ENCODE measurements at places on chromosomes 1 and 21.

DNA sequence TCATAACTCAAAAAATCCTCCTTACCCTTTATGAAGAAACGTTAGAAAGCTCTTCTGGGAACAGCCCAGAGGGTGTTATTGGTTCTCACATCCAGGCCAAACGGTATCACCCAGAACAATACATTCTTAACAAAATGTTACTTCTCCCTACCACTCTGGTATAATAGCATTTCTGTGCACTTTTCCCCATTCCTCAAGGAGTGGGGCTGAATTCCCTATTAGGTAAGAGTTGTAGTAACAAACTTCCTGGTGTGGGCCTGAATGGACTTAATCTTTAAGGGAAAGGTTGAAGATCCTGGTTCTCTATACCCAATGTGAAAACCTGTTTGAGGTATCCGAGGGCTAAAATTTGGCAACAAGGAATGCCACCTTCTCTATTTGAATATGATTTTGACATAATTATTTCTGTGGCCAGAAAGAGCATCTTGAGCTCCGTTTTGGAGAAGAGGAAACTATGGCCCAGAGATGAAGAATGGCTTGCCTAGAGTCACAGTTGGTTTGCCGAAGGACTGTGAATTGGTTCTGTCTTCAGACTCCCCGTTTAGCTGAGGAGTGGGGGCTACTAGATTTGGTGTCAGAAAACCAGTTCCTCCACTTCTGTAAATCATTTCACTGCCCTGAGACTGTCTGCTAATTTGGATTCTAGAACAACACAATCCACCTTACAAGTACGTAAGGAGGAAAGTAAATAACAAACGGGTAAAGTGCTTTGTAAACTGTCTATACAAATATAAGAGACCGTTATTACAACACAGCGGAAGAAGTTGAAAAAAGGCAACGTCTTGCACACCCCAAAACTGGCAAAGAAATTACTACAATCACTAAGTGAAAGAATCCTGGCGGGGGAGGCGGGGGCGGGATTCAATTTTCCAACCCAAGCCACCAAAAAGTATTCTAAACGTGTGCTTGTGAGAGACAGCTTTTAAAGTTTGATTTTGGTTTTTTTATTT, 2.3 kb downstream of the ANP32E start:
- no peak for DNase-seq

- DNase-seq: no peak
These were observed 275.1 kb upstream of the GJB5 start for GRCh38 chr1:34479731-34480130.

GRCh38 chr1:1135339-1136136, 19.6 kb upstream of the C1orf159 start:
- no peak for DNase-seq

DNA sequence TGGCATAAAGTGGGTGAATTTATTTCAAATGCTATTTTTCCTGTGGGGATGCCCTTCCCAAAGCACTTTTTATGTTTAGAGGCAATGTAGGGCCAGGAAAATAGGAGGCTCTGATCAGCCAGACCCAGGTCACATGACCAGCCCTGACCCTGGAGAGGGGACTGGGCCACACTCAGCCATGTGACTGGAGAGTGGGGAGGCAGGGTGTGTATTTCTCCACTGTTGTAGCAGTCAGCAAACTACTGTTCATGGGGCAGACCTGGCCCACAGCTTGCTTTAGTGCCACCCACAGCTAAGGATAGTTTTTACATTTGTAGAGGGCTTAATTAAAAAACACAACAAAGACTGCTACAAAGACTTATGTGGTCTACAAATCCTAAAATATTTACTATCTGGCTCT, 153.8 kb downstream of the ACTL8 start:
- DNase-seq: no peak

DNA sequence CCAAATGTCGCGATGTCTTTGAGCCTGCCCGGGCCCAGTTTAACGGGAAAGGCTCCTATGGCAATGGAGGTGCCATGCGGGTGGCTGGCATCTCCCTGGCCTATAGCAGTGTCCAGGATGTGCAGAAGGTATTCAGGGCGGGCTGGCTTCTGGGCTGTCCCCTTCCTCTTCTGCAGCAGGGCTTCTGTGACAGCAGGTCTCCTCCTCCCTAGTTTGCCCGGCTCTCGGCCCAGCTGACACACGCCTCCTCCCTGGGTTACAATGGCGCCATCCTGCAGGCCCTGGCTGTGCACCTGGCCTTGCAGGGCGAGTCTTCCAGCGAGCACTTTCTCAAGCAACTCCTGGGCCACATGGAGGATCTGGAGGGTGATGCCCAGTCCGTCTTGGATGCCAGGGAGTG, 3.0 kb downstream of the ADPRS start:
- DNase-seq: no peak

DNA sequence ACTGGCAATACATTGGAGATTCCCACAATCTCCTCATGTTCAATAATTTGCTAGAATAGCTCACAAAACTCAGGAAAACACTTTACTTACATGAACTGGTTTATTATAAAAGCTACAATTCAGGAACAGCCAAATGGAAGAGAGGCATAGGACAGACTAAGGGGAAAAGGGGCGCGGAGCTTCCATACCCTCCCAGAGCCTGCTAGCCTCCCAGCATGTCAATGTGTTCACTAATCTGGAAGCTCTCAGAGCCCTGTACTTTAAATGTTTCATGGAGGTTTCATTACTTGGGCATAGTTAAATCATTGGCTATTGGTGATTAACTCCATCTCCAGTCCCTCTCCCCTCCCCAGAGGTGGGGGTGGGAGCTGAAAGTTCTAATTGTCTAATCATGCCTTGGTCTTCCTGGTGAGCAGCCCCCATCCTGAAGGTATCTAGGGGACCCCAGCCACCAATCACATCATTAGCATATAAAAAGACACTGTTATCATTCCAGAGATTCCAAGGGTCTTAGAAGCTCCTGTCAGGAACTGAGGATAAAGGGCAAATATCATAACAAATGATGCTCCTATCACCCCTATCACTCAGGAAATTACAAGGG, 10.9 kb upstream of the DMRTB1 start:
- no peak for DNase-seq

DNA sequence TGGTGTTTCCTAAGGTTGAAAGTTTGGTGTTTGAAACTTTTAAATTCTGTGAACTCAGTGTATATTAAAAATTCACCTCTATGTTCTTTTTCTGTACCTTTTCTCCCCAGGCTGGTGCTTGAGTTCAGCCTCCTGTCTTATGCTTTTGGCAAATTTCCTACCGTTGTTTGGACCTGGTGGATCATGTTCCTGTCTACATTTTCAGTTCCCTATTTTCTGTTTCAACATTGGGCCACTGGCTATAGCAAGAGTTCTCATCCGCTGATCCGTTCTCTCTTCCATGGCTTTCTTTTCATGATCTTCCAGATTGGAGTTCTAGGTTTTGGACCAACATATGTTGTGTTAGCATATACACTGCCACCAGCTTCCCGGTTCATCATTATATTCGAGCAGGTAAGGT, 24.9 kb upstream of the AXDND1 start:
- no peak for DNase-seq

DNA sequence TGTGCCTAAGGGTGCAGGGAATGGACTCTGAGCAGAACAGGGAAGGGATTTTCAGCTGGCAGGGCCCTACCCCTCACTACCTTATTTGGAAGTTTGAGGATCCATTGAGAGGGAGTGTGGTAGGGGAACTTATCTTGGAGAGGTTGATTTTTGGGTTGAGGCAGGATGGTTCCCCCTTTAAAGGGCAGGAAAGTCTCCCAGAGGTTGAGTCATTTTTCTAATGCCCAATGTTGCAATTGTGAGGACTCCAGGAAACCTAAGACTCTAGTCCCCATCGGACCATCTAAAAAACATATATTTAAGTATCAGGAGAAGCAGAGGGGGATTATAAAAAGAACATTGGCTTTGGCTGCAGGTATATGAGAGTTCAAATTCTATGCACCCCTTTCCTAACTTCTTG, 47.3 kb downstream of the SAMD13 start:
- no peak for DNase-seq

Measured in activated CD4-positive, CD25-positive, alpha-beta regulatory T cell treated with anti-CD3 and anti-CD28 coated beads, Interleukin-2, amount 50 U/mL, for 16 hours (primary cell).